ENCODE measurements at places on chromosomes 3 and 15.

DNA sequence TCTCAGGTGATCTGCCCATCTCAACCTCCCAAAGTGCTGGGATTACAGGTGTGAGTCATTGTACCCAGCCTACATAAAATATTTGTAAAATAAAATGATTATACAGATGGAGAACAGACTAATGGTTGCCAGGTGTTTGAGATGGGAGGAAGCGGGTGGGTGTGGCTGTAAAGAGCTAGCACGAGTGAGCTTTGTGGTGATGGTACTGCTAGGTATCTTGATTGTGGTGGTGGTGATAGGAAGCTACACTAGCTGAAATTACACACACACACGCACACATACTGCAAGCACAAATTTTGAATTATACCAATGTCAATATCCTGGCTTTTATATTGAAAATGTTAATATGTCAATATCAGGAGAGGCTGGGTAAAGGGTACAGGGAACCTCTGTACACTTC, 5.4 kb downstream of the PGPEP1L start:
- DNase-seq = no peak

DNA sequence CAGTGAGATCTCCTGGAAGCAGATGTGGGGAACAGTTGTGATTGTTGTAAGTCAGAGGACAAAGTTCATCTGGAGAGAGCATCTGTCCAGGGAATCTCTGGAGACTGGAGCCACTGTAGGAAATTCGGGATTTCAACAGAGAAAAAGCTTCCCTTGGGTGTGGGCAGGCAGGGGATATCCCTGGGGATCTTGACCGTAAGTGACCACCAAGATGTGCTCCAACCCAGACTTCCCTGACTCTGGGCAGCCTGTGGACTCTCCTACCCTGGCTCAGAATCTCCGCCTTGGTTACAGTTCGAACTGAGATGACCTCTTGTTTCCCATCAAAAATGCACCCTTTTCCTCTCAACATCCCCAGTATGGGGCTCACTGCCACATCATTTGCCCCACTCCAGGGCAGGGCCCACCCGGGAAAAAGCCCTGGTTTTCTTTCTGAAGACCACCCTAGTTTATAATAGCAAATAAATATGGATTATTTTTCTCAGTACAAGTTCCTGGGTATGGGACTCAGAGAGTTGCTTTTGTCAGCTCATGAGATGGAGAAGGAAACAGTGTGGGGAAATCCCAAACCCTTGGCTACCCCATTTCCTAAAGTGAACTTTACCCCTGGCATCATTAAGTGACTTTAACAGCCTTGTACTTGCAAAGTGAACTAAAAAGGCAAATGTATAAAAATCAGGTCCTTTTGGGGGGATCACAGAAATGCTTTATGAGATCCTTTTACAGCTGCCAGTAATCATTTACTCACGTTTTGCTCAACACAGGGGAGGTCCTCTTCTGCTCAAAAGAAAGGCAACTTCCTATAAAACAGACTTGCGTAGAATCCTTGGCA, 89.9 kb downstream of the CCNL1 start:
- DNase-seq = no peak

DNA sequence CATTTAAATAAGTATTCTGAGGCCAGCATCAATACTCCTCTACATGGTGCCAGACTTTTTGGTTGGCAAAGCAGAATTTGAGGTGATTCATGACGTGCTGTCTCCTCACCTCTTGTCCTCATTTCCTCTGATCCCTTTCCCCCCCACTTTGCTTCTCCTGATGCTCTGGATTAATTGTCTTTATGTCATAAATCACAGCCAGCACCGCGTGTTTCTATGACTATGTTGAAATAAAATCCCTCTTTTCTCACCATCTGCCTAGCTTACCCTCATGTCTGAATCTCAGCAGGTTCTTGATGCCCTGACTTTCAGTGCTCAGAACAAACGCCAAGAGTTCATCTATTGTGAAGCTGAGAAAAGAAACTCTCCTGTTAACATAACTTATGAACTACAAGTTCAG, 19.7 kb upstream of the PTPRG start:
- no peak for DNase-seq

- no peak for DNase-seq
Observed at GRCh38 chr3:112333381-112334317, 693 bp downstream of the CD200 start.

DNA sequence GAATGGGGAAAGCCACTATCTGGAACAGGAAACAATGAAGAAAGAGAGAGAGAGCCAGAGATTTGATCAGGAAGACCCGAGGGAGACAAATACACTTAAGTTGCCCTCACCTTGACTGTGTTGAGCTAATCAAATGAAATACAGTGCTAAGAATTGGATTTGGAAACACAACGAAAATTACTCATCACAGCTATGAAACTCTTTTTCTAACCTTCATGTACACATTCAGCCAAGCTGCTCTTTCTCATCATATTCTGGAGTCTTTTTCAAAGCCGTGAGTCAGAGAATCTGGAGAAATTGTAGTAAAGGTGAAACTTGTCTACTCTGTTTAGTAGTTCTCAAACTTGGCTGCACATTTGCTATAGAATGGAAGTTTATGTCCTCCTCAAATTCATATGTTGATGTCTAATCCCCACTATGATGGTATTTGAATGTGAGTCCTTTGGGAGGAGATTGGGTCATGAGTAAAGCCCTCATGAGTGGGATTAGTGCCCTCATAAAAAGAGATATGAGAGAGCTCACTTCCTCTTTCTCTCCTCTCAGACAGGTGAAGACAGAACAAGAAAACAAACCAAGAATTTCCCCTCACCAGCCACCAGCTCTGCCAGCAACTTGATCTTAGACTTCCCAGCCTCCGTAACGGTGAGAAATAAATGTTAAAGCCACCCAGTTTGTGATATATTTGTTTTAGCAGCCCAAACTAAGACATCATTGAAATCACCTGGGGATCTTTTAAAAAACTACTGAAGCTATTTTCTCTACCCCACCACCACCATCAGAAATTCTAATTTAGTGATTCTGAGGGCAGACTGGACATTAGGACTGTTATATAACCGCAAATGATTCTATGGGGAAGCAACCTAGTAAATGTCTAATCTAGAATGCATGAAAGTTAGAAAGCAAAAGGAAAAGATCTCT, 143.6 kb upstream of the GRM7 start:
- DNase-seq = no peak

- DNase-seq = no peak
Observed at GRCh38 chr3:139653582-139653981, 24.2 kb downstream of the NMNAT3 start.

- DNase-seq = no peak
Observed at GRCh38 chr3:145191543-145191942, 969.4 kb downstream of the PLOD2 start.

DNA sequence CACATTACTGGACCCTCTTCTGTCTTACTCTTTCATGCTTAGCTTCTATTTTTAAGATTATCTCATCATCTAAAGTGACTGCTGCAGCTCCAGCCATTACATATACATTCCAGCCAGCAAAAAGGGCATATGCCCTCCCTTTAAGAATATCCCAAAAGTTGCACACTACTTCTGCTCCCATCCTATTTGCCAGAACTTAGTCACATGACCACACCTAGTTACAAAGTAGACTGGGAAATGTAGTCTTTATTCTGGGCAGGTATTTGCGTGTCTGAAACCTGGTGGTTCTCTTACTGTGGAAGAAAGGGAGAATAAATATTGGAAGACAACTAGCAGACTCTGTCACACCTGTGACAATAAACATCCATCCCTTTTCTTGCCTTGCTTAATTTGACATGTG, 341.6 kb upstream of the NR2E3 start:
- DNase-seq = no peak

DNA sequence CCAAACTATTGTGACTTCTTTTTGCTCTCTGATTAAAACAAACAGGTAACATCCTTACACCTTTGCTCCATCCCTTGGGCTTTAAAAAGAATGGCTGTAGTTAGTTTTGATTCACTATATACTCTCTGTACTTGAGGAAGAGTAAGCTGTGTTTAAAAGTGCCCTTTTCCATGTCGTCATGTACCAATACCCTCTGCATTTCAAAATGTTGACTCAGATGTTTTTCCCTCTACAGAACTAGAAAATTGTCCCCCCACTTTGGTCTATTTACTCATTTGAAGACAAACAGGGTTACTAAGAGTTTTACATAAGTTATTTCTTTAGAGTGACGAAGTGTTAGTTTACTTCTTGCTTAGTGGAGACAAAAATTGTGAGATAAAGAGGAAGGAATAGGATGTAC, 62.7 kb downstream of the TASOR start:
- DNase-seq = no peak

GRCh38 chr3:187183903-187184302, 13.4 kb upstream of the RTP1 start:
- DNase-seq = no peak

- DNase-seq = no peak
Observed at GRCh38 chr3:149957361-149958125, 13.2 kb downstream of the PFN2 start.

DNA sequence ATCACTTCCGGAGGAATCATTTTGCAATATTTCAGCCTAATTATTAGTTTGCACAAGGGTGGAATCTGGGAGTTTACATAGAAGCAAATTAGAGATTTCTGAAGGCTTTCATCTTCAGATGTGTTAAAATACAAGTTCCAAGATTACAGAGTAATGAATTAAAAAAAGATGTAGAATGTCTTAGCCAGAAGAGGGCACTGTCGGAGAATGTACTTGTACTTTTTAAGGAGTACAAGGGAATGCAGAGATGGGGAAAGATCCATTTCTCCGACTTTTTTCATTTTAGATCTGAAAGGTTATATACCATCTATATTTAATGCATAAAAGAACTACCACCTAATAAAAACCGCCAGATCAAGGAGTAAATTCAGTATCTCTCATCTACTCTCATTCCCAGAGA, 43.1 kb upstream of the WDR5B start:
- peak; percentile 53 for DNase-seq

- peak; percentile 13 for DNase-seq
Observed at GRCh38 chr15:64897345-64897985, 14.2 kb upstream of the ANKDD1A start.
